ENCODE measurements at places on chromosomes 1 and 21.

DNA sequence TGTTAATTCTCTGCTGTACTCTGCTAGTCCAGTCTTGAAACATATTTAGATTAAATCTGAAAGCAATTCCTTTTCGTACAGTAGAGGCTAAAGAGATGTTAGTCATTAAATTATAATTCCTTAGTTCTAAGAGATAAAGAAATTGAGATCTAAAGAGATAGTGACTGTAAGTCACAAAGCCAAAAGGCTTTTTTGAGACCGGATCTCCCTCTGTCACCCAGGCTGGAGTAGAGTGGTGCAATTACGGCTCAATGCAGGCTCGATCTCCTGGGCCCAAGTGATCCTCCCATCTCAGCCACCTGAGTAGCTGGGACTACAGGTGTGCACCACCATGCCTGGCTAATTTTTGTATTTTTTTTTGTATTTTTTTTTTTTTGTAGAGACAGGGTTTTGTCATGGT lies 64.7 kb downstream of the TPR start:
- no peak for DNase-seq

DNA sequence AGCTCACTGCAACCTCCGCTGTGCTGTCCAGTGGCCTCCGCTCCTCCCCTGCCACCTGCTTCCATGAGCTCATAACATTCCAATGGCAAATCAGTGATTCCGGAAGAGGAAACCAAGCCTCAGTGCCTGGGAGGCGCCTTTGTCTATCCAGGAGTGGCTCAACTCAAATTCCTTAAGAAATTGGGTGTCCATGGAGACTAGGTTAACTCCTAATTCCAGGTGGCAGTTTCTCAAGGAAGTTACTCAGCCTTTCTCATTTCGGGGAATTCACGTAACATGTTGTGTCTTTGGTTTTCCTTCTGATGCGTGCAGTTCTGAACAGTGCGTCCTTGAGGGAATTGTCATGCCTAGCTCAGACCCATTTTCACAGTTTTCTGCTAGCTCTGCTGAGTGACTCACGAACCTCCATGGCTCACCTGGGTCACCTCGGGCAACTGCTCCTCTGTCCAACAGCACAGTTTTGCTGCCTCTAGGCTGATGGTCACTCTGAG lies 89.9 kb upstream of the DSCAM start:
- DNase-seq: no peak

DNA sequence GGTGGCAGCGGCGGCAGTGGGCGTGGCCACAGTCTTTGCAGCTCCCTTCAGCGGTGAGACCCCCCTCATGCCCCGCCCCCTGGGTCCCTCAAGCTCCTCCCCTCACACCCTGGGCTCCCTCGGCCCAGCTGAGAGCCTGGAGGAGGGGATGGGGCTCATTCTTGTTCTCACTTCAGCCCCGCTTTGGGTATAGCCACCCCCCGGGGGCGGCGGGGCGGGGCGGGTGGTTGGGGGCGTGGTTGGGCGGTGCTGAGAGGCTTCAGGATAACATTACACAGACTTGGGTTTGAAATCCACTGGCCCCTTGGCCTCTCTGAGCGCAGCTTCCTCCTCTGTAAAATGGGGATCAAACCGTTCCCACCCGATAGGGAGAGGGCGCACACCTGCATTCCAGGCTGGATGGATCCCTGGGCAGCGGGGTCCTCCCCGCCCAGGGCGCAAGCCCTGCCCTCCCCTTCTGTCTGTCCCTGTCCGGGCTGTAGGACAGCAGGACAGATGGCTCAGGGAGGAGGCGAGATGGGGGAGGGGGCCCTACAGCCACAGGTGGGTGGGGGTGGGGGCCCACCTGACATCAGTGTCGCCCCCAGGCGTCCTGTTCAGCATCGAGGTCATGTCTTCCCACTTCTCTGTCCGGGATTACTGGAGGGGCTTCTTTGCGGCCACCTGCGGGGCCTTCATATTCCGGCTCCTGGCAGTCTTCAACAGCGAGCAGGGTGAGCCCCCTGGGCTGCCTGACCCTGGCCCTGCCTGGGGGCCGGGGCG lies 5.1 kb downstream of the CLCNKA start:
- DNase-seq: no peak

DNA sequence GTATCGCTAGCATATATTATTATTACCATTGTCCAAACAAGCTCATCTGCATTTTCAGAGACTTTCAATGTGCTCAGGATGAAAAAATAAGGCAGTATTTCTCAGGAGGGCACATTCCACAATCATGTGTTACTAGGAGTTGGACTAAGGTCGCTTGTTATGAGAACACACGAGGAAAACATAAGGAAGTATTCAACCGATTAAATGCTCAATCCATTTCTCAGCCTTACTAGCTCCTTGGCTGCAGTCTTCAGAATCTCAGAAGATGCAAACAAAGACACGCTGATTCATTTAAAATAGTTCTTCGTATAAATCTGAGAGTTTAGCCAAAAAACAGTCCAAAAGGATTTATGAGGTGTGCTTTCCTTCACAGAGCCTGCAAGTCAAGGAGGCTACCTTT lies 82.0 kb upstream of the JAK1 start:
- DNase-seq: no peak

- DNase-seq: no peak
These were observed 711 bp downstream of the TRNP1 start for GRCh38 chr1:26994020-26994786.

- peak; percentile 63 for DNase-seq
These were observed 377.5 kb downstream of the LMO4 start for GRCh38 chr1:87706203-87706602.

DNA sequence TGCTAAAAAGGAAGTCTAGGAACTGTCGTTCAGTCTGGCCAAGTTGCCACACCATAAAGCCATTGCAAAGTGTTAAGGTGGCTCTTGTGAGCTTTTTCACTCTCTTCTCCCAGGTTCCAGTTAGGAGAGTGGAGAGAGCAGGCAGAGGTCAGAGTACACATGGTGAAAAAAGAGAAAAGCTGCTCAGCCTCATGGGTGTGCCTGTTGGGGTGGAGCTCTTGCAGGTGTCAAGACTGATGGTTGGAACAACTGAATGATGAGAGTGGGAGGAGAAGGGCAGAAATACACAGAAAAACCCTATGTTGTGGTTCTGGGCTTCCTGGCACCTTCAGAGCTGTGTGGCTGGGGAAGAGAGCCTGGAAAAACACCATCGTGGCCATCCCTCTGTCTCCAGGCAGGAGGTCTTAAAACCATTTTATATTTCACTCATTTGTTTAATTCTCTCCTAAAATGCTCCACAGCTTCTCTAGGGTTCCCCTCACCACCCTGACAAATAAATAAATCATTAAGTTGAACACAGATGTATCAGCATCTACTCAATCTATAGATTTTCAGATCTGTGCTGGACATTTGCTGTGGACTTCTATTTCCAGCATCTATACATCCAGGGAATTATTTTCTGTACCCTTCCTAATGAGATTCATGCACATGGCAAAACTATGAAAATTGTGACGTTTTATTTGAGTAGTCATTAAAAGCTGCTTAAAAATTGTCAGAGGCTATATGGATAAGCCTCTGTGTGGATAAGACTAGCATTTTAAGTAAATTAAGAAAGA lies 17.5 kb downstream of the UBASH3A start:
- DNase-seq: no peak

DNA sequence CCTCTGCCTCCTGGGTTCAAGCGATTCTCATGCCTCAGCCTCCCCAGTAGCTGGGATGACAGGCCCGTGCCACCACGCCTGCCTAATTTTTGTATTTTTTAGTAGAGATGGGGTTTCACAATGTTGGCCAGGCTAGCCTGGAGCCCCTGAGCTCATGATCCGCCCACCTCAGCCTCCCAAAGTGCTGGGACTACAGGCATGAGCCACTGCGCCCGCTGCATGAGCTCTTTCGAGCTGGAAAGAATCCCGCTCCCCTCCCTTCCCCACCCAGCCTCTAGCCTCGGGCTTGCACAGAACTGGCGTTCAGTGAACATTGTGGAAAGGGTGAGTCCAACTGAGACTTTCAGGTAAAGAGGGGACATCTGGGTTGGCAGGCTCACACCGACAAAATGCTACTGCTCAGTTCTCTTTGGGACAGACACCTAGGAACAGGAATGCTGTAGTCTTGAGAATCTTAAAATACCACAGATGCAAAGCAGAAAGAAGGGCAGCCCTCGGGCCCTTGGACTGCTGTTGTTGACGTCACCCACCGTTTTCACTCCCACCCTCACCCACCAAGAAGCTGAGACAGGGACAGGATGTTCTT lies 9.7 kb upstream of the GNG4 start:
- DNase-seq: no peak

DNA sequence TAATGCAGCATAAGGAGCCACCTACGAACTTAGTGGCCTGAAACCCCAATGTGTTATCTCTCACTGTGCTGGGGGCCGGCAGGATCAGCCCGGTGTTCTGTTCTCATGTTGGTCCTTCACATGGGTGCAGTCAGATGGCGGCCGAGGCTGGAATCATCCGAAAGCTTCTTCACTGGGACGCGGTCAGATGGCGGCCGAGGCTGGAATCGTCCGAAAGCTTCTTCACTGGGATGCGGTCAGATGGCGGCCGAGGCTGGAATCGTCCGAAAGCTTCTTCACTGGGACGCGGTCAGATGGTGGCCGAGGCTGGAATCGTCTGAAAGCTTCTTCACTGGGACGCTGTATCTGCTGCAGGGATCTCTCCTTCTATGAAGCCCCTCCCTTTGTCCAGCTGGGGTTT lies 12.6 kb upstream of the PCBP3 start:
- no peak for DNase-seq

GRCh38 chr1:113057006-113057405 lies 16.0 kb upstream of the LRIG2 start:
- DNase-seq: no peak

DNA sequence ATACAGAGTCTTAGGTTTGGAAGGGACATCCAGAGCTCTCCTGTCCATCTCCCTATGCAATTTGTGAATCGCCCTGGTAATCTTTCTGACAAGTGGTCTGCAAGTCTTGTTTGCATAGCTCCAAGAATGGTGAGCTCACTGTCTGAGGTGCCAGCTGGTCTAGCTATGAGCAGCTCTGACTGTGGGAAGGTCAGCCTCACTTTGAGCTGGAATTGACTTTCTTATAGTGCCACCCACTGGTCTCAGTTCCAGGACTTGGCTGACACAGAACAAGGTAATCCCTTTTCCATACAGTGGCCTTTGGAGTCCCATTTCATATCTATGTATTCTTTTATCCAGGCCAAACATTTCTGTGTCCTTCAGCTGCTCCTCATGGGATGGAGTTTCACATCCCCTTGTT lies 95.6 kb upstream of the C8B start:
- DNase-seq: no peak

- no peak for DNase-seq
These were observed 22.9 kb upstream of the AXDND1 start for GRCh38 chr1:179342740-179343404.

DNA sequence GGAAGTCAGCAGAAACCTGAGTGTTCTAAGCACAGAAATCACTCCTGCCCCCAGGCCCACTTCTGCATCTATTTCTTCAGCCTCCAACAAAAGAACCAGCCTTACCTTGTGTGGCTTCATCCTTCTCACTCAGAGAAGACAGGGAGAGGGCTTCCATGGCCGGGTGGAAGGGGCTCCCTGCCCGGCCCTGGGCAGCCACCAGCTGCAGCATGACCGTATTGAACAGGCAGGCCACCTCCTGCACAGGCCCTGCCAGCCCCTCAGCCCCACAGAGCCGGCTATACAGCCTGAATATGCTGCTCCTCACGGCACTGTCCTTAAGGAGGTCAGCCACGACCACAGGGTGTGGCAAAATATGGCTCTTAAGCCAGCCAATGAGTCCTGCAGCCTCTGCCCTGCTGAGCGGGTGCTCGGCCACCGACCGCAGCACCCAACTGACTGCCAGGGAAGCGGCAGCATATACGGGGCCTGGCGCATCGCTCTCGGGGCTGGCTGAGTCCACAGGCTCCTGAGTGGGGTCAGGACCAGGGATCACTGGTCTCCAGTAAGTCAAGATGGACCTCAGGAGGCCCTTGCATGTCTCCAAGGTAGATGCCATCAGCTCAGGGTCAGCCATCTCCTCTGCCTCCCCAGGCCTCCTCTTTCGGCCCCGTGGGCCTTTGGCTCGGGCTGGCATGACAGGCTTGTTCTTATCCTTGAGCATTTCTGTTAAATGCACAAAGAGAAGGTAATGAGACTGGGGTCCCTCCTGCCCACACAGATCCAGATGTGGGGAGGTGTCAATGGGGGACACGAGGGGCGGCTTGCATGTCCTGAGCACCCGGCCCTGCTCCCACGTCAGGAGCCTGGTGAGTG lies 17.9 kb downstream of the MRAP start:
- no peak for DNase-seq

DNA sequence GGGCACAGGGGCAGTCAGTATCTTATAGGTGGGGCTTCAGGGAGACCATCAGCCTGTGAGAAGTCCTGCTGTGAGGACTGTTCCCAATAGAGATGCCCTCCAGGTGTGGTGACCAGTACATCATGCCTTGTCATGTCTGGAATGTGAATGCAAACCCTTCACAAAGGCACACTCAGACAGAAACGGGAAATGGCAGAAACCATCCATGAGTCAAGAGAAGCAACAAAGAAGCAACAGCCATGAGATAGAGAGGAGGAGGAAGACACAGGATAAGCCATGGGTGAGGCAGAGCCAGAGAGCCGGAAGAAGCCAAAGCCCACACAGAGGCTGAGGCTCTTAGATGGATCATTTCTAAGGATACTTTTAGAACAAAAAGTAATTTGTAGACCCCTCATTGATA lies 20.1 kb upstream of the ZP4 start:
- no peak for DNase-seq

- no peak for DNase-seq
These were observed 393.8 kb downstream of the HHAT start for GRCh38 chr1:210722410-210723081.

- DNase-seq: no peak
These were observed 63.0 kb upstream of the RGS1 start for GRCh38 chr1:192512426-192513162.

DNA sequence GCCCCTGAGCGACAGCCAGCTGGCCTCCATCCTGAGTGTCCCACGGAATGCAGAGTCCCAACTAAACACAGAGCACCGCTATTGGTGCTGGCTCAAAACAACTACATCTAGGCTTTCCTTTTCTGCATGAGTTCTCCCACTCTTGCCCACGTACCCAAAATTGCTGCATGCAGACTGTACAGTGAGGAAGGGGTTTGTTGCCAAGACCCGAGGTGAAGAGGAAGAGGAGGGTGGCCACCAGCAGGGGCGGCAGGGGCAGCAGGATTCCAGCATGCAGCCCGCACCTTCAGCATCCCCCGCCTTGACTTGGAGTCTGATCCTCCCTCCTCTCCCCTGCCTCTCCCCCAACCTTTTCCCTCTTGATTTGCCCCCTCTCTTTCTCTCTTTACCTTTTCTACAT lies 8.0 kb downstream of the S100A9 start:
- no peak for DNase-seq

- no peak for DNase-seq
These were observed 91.1 kb upstream of the DISP3 start for GRCh38 chr1:11387829-11388228.

Measured in AG04449 (cell line).